ENCODE measurements at places on chromosomes 1 and 21.

GRCh38 chr1:70778056-70778762 is 269.4 kb downstream of the PTGER3 start:
- peak; percentile 46 for DNase-seq

- DNase-seq: no peak
Observed at GRCh38 chr1:199508653-199509052, 518.9 kb upstream of the NR5A2 start.

DNA sequence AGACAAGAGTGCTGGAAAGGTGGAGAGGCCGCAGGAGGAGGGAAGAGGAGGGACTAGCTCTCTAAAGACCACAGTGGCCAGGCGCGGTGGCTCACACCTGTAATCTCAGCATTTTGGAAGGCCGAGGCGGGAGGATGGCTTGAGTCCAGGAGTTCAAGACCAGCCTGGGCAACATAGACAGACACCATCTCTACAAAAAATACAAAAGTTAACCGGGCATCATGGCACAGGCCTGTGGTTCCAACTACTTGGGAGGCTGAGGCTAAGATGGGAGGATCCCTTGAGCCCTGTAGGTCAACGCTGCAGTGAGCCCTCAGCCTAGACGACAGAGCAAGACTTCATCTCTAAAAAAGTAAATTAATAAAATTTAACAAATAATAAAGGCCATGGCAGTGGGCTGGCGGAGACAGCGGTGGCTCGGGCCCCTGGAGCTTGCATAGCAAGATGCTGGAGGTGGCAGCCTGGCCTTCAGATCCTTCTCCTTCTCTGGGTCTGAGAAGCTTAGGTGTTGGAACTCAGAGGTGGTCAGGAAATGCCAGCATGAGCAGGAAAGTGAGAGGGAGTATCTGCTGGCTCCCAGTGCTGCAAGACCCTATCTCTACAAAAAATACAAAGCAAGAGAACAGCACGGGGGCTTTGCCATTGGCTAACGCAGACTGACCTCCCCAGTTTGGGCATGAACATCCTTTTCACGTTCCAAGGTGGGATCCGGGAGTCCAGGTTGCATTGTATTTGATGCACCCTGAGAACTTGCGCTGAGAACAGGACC is 10.7 kb downstream of the WNT3A start:
- DNase-seq: no peak

GRCh38 chr1:118247593-118247992 is 62.6 kb upstream of the SPAG17 start:
- DNase-seq: peak; percentile 38

DNA sequence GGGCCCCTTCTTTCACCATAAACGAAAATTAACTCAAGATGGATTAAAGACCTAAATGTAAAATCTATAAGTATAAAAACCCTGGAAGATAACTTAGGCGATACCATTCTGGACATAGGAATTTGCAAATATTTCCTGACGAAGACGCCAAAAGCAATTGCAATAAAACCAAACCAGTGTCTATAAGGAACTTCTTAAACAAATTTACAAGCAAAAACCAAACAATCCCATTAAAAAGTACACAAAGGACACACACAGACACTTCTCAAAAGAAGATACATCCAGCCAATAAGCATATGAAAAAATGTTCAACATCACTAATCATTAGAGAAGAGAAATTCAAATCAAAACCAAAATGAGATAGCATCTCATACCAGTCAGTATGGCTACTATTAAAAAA is 78.8 kb upstream of the C1orf105 start:
- DNase-seq: no peak

GRCh38 chr1:67921725-67922489 is 88.6 kb upstream of the GNG12 start:
- DNase-seq: peak; percentile 8

GRCh38 chr1:228857611-228858010 is 122.3 kb downstream of the RHOU start:
- DNase-seq: no peak

DNA sequence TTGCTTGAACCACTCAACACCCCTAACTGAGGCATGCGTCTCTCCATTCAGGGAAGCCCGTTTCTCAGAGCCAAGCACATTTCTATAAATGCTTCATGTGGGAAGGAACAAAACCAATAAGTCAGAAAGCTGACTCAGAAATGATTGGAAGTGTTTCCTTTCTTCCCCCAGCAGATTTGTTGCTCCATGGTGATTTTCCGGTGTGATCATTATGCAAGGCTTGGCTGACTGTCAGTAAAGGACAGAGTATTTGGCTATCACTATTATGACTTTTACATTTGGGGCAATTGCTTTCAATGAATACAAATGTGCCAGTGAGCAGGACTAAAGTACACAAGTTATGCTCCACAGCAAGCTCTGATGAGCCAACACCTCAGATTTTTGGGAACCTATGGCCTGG is 53.3 kb upstream of the ZC3H11B start:
- peak; percentile 58 for DNase-seq

DNA sequence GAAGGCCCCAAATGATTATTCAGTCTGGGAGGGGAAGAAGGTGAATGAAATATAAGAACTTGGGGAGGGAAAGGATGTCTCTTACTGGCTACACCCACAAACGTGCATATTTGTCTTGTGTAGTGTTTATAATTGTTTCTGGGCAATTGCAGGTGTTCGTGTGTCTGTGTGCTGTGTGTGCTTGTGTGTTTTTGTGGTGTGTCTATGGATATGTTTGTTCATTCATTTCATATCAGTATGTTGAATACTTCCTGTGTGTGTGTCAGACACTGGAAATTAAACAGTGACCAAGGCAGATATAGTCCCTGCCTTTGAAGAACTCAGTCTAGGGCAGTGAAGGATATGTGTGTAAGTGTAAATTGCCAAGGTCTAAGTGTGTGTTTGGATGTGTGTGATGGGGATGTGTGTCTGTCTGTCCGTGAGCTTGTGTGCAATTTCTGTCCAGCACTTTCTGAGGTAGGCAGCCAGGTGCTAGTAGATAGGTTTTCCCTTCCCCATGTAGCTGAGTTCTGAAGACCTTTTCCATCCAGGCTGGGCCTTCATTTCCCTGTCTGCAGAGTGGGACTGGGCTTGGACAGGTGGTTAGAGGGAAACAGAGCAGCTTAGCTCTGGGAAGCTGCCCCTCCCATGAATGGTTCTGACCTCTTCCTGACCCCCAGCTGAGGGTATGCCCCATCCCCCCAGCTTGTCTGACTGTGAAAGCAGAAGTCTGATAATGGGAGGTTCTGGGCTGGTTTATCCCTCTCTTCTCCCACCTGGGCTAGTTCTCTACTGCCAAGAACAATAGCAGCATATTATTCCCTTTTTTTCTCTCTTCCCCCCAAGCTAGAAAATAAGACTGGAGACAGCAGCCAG is 3.8 kb downstream of the AGO1 start:
- DNase-seq: no peak

- no peak for DNase-seq
Observed at GRCh38 chr1:186609183-186609582, 71.0 kb downstream of the PTGS2 start.

DNA sequence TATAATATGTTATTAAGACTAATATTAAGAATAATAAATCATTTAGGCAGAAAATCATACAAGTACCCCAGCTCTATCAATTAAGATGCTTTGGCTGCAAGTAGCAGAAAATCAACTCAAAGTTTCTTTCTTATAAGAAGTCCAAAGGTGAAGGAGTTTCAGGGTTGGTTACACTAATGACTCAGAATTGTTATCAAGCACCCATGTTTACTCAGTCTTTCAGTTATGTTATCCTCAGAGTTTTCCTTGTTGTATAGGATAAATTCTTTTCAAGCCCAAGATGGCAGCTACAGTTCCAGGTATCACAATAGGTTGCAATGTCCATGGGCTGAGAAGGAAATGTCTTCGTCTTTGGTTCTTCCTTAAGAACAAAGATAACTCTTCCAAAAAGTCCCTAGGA is 163.6 kb downstream of the TNFSF18 start:
- DNase-seq: no peak

- no peak for DNase-seq
Observed at GRCh38 chr1:90027281-90027680, 32.4 kb downstream of the ZNF326 start.

DNA sequence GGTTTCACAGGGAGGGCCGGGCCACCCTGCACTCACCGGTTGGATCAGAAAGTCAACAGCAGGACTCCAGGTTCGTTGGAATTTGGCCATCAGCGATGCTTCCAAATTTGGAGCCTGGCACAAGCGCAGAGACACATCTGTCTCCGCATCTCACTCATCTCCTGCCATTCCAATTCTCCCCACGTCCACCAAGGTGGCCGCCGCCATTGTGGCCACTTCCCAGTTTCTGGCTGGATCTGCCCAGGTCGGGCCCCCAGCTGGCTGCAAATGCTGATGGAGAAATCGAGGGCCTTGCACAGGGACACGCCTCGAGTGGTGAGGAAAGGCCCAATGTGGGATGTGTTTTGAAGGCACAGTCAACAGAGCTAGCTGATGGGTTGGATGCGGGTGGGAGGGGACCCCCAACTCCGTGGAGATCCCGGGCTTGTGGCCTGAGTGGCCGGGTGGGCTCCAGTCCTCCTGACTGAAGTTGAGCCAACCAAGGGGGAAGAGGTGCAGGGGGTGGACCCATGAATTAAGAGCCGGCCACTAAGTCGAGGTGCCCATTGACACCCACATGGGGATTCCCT is 102.7 kb downstream of the CRYAA start:
- no peak for DNase-seq

- DNase-seq: no peak
Observed at GRCh38 chr1:228305721-228306152, 97.9 kb downstream of the OBSCN start.

GRCh38 chr21:42539342-42539741 is 25.7 kb downstream of the SLC37A1 start:
- no peak for DNase-seq

DNA sequence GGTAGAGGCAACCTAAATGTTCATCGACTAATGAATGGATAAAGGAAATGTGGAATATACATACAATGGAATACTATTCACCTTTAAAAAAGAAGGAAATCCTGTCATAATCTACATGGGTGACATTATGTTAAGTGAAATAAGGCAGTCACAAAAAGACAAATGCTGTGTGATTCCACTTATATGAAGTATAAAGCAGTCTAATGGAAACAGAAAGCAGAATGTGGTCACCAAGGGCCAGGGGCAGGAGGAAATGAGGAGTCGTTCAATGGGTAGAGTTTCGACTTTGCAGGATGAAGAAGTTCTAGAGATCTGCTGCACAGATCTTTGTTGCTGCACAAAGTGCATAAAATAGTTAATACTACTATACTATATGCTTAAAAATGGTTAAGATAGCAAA is 7.8 kb downstream of the DIPK1A start:
- DNase-seq: no peak

- no peak for DNase-seq
Observed at GRCh38 chr1:177045151-177045550, 119.4 kb downstream of the ASTN1 start.

DNA sequence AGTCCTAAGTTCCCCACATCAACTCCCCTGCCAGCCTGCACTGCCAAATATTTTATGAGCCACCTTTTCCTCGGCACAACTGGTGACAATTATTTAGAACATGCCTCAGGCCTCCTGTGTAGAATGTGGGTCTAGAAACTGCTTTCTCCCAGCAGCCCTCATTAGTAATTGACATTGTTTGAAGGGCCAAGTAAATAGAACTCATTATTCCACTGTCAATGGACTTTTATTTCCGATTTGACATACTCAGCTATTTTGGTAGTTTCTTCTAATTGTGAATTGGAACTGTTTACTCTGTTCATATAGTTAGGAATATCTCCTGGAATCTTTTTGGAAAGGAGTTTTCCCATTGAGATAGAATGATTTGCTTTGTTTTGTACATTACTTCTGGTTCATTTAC is 168.8 kb upstream of the L1TD1 start:
- DNase-seq: no peak

DNA sequence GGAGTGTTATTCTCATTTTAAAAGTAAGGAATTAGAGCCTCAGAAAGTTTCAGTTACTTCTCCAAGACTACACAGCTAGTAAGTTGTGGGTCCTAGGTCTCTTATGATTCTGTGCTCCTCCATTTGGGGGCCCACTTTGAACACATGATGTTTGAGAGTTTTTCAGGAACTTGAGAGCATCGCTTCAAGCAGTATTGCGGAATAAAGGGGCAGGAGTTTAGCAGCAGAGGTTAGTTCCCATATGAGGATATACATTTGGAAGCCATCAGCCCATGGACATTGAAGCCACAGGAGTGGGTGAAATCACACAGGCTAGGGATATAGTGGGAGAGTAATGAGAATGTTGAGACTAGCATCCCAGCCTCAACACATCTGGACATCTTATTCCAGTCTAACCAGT is 143.2 kb downstream of the RASAL2 start:
- no peak for DNase-seq

GRCh38 chr21:43800566-43800965 is 11.2 kb downstream of the RRP1 start:
- no peak for DNase-seq

DNA sequence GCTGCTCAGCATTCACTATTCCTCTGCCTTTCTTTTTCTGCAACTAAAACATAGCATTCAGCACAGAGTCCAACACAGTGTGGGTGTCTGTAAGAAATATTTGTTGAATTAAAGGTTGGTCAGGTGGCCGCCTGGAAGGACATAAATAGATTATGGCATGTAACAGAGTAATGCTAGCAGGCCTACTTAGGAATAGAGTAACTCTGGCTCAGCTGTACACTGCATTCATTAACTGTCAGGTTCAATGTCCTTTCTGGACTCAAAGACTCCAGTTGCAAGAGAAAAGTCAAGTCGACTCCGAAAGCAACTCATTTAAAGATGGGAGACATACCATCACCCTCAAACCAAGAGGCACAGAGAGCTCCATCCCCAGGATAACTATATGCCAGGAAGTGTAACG is 116.0 kb downstream of the LMX1A start:
- DNase-seq: no peak

DNA sequence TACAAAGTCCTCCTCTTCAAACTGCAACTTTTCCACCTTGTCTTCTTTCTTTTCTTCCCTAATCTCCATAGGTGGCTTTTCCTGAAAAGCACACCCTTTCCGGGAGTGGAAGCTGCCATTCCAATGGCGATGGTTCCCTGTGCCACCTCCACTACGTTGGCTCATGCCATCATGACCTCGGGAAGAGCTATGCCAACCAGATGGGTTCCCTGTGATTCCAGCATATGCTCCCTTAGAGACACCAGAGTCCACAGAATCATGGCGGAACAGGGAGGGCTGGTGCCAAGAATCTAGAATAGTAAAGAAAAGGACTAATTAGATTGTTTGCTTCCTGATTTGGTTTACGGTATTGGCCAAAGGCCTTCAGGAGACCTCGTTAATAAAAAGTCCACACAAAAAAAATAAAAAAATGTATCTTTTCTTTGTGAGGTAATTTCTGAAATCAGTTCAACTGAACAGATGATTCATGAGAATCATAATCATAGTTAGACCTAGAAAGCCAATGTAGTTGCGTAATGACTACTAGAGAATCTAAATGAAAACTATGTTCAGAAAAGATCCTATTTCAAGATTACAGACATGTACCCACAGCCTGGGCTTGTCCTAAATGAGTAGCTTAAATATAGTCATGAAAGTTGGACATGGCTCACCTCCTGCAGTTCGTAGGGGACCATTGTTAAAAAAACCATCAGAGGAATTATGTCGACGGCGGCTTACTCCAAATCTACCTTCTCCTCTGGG is 30.9 kb upstream of the CCDC17 start:
- peak; percentile 49 for DNase-seq

- peak; percentile 22 for DNase-seq
Observed at GRCh38 chr1:87410776-87411480, 82.2 kb downstream of the LMO4 start.
